Activated T-cell treated with anti-CD3 and anti-CD28 coated beads, Interleukin-2, amount 50 U/mL, for 48 hours (primary cell): ENCODE measurements at places on chromosomes 12 and 14.

GRCh38 chr12:92332552-92332951 lies 186.9 kb upstream of the BTG1 start:
- DNase-seq, result no peak

DNA sequence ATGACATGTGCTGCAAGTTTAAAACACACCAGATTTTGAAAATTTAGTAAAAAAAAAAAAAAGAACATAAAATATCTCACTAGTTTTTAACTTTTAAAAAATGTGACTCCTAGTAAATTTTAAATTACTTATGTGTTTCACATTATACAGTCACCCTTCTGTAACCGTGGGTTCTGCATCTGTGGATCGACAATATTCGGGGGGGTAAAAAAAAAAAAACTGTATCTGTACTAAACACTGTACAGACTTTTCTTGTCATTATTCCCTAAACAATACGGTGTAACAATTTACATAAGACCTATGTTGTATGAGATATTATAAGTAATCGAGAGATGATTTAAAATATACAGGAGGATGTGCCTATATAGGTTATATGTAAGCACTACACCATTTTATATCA lies 3.2 kb downstream of the DDX24 start:
- no peak for DNase-seq

GRCh38 chr14:29724991-29725390 lies 202.7 kb downstream of the PRKD1 start:
- DNase-seq, result no peak

- DNase-seq, result no peak
Observed at GRCh38 chr14:95585953-95586620, 51.2 kb downstream of the GLRX5 start.

DNA sequence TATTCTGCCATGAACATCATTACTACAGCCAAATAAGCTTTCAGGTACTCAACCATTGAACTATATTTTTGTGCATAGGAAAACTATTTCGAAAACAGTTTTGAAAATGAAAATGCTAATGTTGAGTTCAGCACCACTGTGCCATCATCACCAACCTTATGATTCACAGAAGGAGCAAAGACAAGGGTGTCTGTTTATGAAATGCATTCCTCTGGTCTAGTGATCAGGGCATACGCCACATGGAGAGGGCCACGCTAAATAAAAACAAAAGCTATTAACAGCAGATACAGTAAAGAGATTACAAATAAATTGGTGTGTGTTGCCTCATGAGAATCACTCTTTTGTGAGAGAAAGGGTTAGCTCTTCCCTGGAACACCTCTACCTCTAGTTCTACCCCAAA lies 43.2 kb upstream of the BMAL2 start:
- DNase-seq, result no peak

GRCh38 chr12:114671443-114672411 lies 12.2 kb downstream of the TBX3 start:
- no peak for DNase-seq

GRCh38 chr12:107558816-107559382 lies 126.7 kb upstream of the PWP1 start:
- no peak for DNase-seq
